ENCODE measurements at places on chromosomes 4 and X.
A peak's percentile ranks its signal among the peaks of the same experiment; 100 is the strongest.

GRCh38 chrX:149003863-149004660 lies 501.0 kb downstream of the IDS start:
- no peaks in the 10 kb centered on the region for H3K36me3 ChIP-seq
- H3K4me3 ChIP-seq: no peak overlapping the region
- DNase-seq: no peak
- no peaks in the 10 kb centered on the region for H3K4me1 ChIP-seq
- H3K27me3 ChIP-seq: no peaks in the 10 kb centered on the region

GRCh38 chr4:72489267-72489666 lies 79.8 kb downstream of the ADAMTS3 start:
- no peak for DNase-seq
- no peaks in the 10 kb centered on the region for H3K4me1 ChIP-seq
- H3K27me3 ChIP-seq: no peaks in the 10 kb centered on the region
- no peak overlapping the region for H3K27ac ChIP-seq
- no peaks in the 10 kb centered on the region for H3K36me3 ChIP-seq

GRCh38 chr4:89296399-89296798 lies 11.2 kb downstream of the GPRIN3 start:
- H3K36me3 ChIP-seq: no peaks in the 10 kb centered on the region
- DNase-seq: no peak
- no peak overlapping the region for H3K4me3 ChIP-seq
- H3K27me3 ChIP-seq: no peaks in the 10 kb centered on the region
- no peaks in the 10 kb centered on the region for H3K4me1 ChIP-seq

- H3K27me3 ChIP-seq: peaks cover 4% of the 10 kb centered on the region
- no peak for DNase-seq
- H3K4me1 ChIP-seq: no peaks in the 10 kb centered on the region
- no peak overlapping the region for H3K27ac ChIP-seq
- no peak overlapping the region for H3K4me3 ChIP-seq
Measured at GRCh38 chrX:25851141-25851540, 287.0 kb upstream of the MAGEB18 start.

- H3K27me3 ChIP-seq: no peaks in the 10 kb centered on the region
- no peak overlapping the region for H3K4me3 ChIP-seq
- no peaks in the 10 kb centered on the region for H3K36me3 ChIP-seq
Measured at GRCh38 chrX:16914058-16914457, 32.4 kb upstream of the REPS2 start.

DNA sequence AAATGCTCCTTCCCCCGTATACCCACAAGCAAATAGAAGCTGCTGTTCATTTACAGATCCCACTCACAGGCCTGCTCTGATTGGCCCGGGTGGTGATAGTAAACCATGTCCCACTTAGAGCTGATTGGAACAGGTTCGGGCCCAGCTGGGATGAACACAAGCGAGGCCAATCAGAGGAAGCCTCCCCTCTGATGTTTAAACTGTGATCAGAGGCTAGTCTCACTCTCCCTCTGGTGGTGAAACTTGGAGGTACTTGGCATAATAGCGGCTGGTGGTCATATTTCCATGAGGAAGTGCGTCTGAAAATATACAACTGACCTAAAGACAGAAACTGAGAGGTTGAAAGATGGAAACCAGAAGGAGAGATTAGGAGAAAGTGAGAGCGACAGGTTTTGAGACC lies 51.5 kb upstream of the TRPC3 start:
- no peaks in the 10 kb centered on the region for H3K36me3 ChIP-seq
- no peaks in the 10 kb centered on the region for H3K4me1 ChIP-seq
- H3K27me3 ChIP-seq: no peaks in the 10 kb centered on the region
- no peak overlapping the region for H3K4me3 ChIP-seq
- H3K27ac ChIP-seq: no peak overlapping the region

DNA sequence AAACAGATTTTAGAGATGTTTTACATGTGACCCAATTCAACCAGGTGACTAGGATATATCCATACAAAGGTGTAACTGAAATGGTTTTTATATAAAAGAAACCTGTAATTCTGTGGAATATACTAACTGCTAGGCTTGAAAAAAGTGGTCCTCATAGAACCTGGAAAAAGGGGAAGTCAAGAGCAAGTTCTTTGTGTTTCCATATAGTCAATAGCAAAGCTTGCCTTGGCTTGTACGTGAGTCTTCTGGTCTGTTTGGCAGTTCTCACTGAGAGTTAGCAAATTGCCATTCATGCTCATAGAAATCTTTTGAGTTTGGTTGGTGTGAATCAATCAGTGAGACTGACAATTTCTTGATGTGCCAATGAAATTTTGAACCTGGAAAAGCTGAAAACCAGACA lies 79.4 kb upstream of the SMIM10 start:
- no peak overlapping the region for H3K27ac ChIP-seq
- no peak for DNase-seq
- no peak overlapping the region for H3K4me3 ChIP-seq
- no peaks in the 10 kb centered on the region for H3K4me1 ChIP-seq
- H3K36me3 ChIP-seq: no peaks in the 10 kb centered on the region

- DNase-seq: no peak
- H3K4me1 ChIP-seq: no peaks in the 10 kb centered on the region
- no peaks in the 10 kb centered on the region for H3K36me3 ChIP-seq
- H3K27me3 ChIP-seq: no peaks in the 10 kb centered on the region
Measured at GRCh38 chr4:182885022-182885737, 32.0 kb downstream of the DCTD start.

DNA sequence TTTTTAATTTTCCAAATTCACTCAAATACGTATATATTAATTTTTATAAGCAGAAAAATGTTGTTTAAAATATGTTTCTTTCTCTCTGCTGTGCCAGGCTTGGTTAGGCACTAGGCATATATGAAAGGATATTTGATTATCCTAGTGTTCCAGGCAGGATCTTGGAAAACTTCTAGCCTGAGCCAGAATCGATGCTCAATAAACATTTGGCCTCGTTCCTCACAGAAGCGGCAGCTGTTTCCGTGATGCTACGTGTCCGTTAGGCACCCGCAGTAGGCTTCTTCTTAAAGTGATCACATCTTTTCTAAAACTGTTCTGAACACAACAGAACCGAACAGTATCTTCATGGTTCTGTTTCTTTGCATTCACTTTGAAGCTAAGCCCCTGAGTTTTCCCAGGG lies 50.1 kb upstream of the CRMP1 start:
- DNase-seq: no peak
- H3K4me3 ChIP-seq: no peak overlapping the region

GRCh38 chr4:71855944-71856343 lies 72.1 kb upstream of the GC start:
- no peak overlapping the region for H3K27ac ChIP-seq
- no peaks in the 10 kb centered on the region for H3K27me3 ChIP-seq
- no peak for DNase-seq
- no peak overlapping the region for H3K4me3 ChIP-seq

DNA sequence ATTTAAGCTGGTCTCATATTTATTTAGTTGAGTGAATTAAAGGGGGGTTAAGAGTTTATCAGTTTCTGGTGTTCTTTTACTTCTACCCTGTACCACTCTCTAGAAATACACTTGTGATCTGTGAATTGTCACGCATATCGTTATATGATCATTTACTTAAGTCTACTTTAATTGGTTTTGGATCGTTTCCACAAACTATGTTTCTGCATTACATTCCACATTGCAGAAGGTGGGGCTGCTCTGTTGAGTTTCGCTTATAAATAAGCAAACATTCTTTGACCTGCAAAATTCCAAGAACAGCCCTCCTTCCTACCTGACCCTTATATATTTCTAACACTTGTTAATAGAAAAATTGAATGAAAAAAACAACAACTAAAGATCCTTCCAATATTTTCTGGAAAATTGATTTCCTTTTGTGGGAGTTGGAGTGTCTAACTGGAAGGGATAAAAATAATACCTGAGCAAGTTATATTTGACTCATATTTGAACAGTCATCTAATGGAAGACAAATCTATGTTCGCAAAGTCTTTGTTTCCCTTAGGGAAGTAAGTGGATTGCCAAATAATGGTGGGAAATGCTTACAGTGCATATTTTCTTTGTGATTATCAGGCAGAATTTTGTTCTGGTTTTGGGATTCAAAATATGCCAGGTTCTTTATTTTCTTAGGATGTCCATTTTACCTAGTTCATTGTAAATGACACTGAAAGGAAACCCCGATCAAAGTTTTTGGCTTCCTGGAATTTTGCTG lies 152.7 kb downstream of the RELL1 start:
- no peaks in the 10 kb centered on the region for H3K4me1 ChIP-seq
- H3K36me3 ChIP-seq: no peaks in the 10 kb centered on the region
- no peak for DNase-seq
- H3K27me3 ChIP-seq: no peaks in the 10 kb centered on the region
- H3K27ac ChIP-seq: no peak overlapping the region
- H3K4me3 ChIP-seq: no peak overlapping the region

DNA sequence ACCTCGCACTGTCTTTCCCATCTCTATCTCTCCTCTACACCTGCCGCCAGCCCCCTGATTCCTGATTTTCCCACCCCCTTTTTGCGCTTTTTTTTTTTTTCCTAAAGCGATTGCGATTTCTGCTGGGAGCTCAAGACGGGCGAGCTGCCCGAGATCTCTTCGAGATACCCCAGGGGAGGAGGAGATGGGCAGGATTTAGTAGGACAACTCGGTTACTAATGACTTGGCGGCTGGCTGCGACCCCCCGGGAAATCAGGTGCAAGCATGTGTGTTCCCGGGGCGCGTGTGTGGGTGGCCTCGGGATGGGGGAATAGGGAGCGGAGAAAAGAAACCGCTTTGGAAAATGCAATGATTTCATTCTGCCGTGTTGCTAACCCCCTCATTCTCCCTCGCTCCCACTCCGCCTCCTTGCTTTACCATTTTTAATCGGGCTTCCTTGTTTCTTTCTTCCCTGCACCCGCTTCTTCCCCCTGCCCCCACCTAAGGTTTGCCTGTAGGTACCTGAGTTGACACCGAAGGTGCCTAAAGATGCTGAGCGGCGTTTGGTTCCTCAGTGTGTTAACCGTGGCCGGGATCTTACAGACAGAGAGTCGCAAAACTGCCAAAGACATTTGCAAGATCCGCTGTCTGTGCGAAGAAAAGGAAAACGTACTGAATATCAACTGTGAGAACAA lies 4.4 kb downstream of the SLITRK2 start:
- DNase-seq: no peak
- H3K36me3 ChIP-seq: no peaks in the 10 kb centered on the region
- H3K27ac ChIP-seq: no peak overlapping the region
- no peak overlapping the region for H3K4me3 ChIP-seq
- H3K27me3 ChIP-seq: no peaks in the 10 kb centered on the region
- H3K4me1 ChIP-seq: no peaks in the 10 kb centered on the region

- H3K4me3 ChIP-seq: no peak overlapping the region
- no peaks in the 10 kb centered on the region for H3K27me3 ChIP-seq
- no peaks in the 10 kb centered on the region for H3K36me3 ChIP-seq
- H3K4me1 ChIP-seq: no peaks in the 10 kb centered on the region
- H3K27ac ChIP-seq: no peak overlapping the region
Measured at GRCh38 chr4:144658903-144659302, 12.9 kb downstream of the HHIP start.

- DNase-seq: no peak
- no peaks in the 10 kb centered on the region for H3K4me1 ChIP-seq
- no peaks in the 10 kb centered on the region for H3K27me3 ChIP-seq
- H3K36me3 ChIP-seq: no peaks in the 10 kb centered on the region
- peak overlapping the region; percentile 99 for H3K4me3 ChIP-seq
Measured at GRCh38 chr4:25160714-25161592, 704 bp upstream of the SEPSECS start.

GRCh38 chr4:38189445-38189844 lies 229.2 kb downstream of the PTTG2 start:
- no peaks in the 10 kb centered on the region for H3K4me1 ChIP-seq
- H3K4me3 ChIP-seq: no peak overlapping the region
- H3K36me3 ChIP-seq: no peaks in the 10 kb centered on the region
- H3K27me3 ChIP-seq: no peaks in the 10 kb centered on the region

GRCh38 chr4:38930204-38930603 lies 62.6 kb downstream of the FAM114A1 start:
- H3K4me3 ChIP-seq: no peak overlapping the region
- no peaks in the 10 kb centered on the region for H3K36me3 ChIP-seq
- no peak overlapping the region for H3K27ac ChIP-seq
- H3K4me1 ChIP-seq: no peaks in the 10 kb centered on the region
- no peak for DNase-seq

DNA sequence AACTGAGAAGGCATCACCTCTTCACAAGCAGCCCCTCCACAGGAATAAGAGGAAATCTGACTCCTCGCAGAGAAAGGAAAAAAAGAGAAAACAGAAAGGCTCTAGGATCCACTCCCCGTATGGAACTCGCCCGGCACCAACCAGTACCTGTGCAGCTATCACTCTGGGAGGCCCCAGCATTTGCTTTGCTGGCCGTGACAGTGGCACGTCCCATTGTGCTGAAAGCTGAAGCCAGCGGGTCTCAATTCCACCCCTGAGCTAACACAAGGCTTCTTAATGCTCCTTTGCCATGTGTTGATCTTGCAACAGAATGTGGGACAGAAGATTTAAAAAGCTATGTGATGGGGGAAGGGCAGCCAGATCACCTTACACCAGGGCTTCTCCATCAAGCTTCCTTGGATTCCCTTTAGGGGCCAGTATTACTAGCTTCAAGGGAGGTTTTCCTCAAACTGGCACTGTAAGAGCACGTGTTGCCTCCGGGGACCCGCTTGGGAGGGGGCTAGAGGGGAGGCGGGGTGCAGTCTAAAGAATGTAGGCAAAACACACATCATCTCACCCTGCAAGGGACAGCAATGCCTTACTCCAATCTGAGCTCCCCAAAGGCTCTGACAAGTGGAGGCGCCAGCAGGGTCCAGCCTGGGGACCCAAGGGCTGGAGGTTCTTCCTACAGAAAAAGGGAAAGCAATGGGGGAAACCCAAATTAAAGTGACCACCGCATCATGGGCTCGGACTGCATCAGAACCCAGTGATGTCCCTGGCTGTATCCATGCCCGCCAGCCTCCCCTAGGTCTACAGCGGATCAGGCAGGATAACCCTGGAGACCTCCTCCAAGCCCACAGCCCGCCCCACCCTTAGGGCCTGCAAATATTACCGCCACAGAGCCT lies 1.2 kb downstream of the USP46 start:
- peak overlapping the region; percentile 89 for H3K4me3 ChIP-seq
- H3K36me3 ChIP-seq: no peaks in the 10 kb centered on the region
- peak; percentile 21 for DNase-seq
- peaks cover 13% of the 10 kb centered on the region for H3K4me1 ChIP-seq
- H3K27me3 ChIP-seq: no peaks in the 10 kb centered on the region
